ENCODE measurements at places on chromosomes 5 and 9.
A peak's percentile ranks its signal among the peaks of the same experiment; 100 is the strongest.

DNA sequence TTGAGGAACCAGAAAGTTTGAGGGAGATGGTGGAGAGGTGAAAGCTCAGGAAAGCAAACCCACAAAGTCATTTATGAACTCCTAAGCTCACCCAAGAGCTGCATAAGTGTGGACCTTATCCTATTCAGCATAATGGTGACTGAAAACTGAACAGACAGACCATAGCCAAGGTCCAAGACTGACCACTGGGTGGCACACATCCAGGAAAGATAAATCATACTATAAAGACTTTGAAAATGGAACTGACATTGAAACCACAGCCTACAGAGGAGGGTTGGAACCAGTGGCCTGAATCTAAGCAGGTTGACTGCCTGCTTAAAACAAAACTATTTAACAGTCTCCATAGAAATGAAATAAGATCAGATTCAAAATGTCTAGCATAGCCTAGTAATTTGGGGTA, 121.0 kb upstream of the RGS7BP start:
- DNase-seq = no peak

DNA sequence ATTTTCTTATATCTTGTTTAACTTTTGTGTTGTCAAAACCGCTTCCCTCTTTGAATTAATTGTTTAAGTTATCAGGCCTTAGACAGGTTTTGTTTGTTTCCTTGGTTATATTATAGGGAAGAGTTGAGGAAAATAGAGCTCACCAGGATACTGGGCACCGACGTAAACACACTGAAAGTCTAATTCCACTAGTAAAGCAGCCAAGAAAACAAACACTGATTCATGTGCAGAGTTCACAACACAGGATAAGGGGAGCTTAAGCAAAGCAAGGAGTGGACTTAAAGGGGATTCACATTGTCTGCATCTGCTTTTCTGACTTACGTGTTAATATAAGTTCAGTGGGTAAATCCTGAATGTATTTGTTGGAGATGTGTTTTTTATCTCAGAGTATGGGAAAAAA, 139.0 kb upstream of the CDH6 start:
- no peak for DNase-seq

- DNase-seq = no peak
Measured at GRCh38 chr5:14768508-14769365, 102.8 kb downstream of the ANKH start.

- no peak for DNase-seq
Measured at GRCh38 chr5:159027504-159027903, 72.2 kb downstream of the EBF1 start.

DNA sequence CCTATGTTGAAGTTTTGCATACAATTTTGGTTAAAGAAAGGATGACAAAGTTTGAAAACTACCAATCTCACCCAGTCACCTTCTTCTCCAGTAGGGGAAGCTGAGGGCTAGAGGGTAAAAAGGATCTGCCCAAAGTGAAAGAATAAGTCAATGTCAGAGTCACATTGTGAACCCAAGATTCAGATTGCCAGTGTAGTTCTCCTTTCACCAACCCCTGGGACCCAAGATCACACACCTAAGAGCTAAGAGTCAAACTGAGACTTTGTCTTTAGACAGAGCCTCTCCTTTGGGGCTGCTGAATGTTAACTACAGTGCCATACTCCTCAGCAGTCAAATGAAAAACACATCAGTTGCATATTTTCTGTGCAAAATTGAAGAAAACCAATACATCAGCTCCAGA, 210.6 kb downstream of the ATP10B start:
- DNase-seq = no peak

DNA sequence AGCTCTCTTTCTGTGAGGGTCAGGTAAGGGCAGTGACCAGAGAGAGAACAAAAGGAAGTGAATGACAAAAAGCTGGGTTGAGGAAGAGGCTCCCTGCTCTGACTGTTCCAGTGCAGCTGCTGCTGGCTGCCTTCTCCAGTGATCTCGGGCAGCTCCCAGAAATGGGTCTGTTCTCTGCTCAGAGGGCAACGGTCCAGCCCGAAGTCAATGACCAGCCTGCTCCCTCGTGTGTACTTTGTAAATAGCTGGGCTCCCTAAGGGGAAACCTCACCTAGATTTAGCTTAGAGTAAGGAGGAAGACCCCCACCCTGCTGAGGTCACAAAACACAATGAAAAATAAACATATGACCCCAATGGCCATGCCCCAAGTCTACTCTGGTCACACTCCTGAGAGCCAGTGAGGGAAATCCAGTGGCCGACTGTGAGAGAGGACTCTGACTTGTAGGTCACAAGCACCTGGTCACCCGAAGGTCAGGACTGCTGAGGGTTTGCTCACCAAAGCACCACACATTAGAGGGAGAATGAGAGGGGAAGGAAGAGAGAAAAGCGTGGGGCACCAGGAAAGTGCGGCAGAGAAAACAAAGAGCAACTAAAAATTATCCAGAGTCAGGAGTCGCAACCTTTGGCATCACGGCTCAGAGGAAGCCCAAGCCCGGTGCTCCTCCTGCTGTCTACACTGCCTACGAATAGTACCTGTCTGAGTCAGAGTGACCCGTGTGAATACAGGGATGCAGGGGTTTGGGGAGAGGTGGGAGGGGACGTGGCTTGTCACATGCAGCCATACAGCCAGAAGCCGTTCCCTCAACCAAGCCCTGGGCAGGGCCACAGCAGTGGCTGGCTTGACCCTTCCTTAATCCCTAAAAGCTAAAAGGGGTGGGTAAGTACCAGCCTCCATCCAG, 19.8 kb downstream of the NIPAL4 start:
- DNase-seq = no peak

- DNase-seq = no peak
Measured at GRCh38 chr5:56123531-56124243, 109.4 kb downstream of the ANKRD55 start.

DNA sequence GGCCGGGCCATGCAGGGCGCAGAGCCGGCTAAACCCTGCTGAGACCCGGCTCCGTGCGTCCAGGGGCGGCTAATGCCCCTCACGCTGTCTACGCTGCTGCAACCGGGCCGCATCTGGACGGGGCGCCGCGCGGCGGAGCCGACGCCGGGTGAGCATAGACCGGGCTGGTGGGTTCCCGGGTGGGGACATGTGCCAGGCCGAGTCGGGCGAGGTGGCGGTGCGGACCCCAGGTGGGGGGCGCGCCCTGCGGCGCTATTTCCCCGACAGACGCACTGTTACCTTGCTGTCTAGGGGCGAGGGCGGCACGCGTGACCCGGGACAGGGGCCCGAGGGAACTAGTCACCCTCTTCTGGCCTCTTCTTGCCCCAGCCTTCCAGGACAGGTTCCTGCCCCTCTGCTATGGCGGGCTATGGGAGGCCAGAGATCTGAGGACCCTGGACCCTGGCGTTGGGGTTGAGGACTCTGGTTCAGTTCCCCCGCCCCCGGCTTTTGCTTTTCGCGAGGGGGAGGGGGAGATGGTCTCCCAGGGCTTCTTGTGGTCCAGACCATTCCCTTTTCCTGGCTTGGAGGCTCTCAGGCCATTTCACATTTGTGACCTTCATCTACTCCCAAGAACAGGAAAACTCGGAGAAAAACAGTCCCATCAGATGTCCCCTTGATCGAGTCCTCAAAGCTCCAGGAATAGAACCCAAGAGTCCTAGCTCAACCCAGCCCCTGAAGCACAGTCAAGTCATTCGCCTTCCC, 536 bp downstream of the SLC27A4 start:
- no peak for DNase-seq

DNA sequence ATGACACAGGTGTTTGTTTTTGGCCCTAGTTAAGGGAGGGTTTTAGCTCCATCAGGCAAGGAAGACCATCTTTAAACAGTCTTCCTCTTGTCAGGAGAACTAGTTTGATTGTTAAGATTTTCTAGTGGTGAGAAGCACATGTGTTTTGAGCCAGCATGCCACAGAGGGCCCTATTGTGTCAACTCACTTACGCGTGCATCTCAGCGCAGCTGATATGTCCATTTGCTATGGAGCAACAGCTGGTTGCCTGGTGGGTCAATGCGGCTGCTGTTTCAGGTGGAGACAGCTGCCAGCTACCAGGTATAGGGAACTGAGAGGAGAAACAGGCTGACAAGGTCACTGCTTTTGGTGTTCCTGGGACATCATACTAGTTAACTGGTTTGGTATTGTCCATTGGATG, 100.5 kb upstream of the PRRC1 start:
- no peak for DNase-seq

- DNase-seq = peak; percentile 59
Measured at GRCh38 chr9:113682297-113682771, 193.8 kb upstream of the ZNF618 start.

GRCh38 chr5:128667751-128668150, 129.7 kb upstream of the FBN2 start:
- no peak for DNase-seq

DNA sequence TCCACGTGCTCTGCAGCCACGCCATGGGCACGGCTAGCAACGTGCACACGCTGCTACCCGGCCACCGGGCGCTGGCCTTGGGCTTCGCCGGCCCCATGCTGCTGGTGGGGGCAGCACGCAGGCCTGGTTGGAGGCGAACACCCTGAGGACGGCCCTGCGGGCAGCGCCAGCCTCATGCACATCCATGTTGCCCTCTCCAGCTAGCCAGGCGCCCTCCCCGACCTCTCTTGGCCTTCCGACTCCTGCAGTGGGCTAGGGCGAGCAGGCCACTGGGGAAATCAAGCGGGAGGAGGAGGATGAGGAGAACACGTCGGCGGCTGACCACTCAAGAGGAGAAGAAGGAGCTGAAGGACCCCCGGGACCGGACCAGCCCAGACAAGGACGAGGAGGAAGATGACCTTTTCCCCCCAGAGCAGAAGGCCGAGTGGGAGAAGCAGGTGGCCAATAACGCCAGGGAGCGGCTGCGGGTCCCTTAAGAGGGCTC, 73.3 kb downstream of the INSL6 start:
- DNase-seq = no peak

GRCh38 chr9:92720807-92721535, 43.7 kb downstream of the BICD2 start:
- no peak for DNase-seq

- no peak for DNase-seq
Measured at GRCh38 chr5:67901814-67902496, 313.6 kb upstream of the PIK3R1 start.

DNA sequence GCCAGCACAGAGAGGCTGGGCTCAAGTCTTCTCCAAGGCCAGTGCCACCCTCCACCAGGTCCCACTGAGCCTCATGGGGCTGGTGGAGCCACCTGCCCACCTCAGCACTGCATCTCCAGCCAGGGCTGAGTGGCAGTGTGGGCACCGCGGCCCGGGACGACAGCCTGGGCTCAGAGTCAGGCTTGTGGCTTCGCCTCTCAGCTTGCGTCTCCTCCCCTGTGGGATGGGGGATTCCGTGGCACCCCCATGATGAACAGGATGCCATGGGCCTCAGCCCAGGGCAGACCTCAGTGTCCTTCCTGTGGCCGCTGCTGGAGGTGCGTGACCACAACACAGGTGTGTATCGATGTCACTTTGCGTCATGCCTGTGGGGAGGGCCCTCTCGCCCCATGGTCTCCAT, 136.4 kb upstream of the PPP1R26 start:
- no peak for DNase-seq

DNA sequence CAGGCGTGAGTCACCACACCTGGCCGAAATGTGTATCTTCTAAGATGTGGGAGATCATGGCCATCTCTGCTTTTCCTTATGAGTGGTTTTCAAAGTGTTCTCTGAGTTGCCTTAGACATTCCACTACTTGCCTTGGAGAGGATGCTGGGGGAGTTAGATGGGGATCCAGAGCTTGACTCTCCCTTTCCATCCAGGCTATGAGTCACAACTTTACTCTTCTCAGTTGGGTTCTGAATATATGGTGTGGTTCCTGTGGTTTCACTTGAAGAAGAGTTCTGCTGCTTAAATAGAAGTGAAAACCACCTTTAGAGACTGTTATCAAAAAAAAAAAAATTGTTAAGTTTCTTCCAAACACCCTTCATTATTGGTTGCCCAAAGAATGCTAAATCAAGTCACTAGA, 217.6 kb downstream of the ZNF608 start:
- peak; percentile 25 for DNase-seq

DNA sequence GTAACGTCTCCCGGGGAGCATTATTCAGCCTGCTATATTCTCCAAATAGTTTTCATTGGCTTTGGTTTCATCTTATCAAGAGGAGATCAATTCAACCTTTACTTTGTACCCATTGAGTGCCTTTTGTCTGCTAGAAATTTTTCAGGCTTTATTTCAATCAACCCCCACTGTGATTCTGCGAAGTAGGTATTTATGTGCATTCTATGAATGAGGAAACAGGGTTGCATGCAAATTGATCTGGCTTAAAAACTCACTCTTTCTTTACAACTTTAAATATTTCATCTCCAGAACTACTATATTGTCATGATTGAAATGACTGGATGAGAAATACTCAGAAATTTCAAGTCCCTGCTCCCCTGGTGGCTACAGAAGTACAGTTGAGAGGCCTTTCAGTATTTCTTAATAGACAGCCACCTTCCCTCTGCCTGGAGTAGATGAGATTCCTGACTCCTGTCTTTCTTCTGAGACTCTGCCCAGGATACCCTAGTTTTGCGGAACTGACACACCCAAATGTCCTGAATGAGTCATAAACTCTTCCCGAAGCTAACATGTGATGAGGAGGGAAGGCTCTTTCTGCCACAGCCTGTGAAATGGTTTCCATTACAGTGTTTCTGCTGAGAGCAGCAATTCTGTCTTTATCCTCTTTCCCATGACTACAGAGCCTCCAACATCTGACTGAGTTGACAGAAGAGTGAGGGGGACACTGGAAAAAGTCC, 52.6 kb upstream of the TNC start:
- no peak for DNase-seq

DNA sequence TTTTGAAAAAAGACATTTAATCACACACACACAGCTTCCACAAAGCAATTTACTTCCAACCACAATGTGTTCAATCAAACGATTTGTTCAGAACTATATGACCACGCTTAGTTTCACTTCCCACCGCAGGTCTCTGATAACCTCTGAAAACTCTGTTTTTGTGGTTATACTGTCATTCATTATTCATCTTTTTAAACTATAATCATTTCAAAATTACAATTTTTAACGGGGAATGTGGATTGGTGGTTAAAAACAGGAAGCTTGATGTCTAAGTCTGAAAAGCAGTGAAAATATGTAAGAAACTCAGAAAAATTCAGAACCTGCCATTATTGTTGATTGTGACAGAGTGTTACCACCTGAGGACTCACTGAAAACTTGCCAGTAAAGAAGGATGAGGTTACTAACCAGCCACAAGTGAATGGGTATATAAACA, 12.7 kb upstream of the TMEM174 start:
- peak; percentile 21 for DNase-seq

GRCh38 chr9:79014929-79015699, 556.7 kb upstream of the TLE4 start:
- no peak for DNase-seq

- DNase-seq = no peak
Measured at GRCh38 chr5:98106116-98107031, 667.1 kb upstream of the RGMB start.

DNA sequence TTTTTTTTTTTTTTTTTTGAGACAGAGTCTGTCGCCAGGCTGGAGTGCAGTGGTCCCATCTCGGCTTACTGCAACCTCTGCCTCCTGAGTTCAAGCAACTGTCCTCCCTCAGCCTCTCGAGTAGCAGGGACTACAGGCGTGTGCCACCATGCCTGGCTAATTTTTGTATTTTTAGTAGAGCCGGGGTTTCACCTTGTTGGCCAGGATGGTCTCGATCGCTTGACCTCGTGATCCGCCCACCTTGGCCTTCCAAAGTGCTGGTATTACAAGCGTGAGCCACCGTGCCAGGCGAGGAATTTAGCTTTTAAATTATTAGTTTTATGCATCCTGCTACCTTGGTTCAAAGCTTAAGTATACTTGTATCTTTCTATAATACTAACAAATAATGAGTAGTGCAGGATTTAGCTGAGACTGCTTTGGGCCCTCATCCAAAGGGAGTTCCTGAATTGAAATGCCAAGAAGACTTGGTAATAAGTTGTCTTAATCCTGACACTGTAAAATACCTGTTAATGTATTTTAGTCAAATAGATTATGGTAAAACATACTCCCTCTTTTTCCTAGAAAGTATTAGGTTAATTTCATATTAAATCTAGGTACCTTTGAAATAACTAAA, 5.0 kb downstream of the CDC42SE2 start:
- no peak for DNase-seq

All from Kasumi-1 (cell line).